Muscle of back (tissue), 13 donors: ENCODE measurements at places on chromosomes 3 and 15.

- no peak for DNase-seq
These were observed 397.6 kb downstream of the TBL1XR1 start for GRCh38 chr3:176799675-176800074.

DNA sequence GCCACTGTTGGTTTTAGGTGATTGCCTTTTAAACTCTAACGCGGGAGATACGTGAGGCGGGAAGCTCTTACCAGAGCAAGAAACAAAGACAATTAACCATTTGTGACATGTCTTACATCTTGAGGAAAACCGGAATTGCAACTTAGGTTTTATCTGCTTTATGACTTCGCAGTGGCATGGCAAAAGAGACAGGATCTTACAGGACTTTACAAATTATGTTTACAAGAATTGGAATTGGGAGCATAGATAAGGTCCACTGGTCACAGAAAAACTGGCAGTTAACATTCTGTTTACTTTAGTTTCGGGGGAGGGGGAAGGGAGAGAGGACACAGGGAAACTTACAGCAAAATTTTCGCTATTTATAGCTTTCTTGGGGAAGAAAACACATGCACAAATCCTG lies 1119.6 kb downstream of the ZPLD1 start:
- no peak for DNase-seq

DNA sequence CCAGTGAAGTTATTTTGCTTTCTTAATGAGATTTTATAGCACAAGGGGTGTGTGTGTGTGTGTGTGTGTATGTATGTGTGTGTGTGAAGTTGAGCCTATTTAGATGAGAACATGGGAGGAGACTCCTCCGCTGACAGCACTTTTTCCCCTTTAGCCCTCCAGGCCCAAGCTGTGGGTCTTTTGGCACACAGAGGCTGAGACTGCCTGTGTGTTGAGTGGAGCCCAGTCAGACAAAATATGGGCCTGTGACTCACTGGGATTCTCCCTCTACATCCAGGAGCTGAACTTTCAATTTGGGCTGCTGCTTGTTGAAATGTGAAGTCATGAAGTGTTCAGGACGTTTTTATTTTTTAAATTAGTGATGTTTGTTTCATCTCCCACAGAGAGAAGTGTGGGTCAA lies 108.0 kb downstream of the MFSD1 start:
- peak; percentile 11 for DNase-seq

DNA sequence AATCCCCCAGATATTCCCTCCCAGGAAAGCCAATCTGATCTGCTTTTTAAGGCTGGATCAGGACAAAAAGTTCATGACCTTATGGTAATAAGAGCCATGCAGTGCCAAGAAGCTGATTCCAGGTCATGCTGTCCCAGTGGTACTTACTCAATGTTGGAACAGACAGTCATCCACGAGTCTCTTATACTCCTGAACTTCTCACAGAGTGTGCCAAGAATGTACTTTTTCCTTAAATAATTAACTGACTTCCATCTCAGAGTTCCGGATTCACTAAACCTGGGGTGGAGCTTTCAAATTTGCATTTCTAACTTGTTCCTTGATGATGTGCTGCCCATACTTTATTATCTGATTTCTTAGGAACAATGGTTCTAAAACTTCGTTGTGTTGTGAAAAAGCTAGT lies 3.4 kb upstream of the P3H2 start:
- no peak for DNase-seq

DNA sequence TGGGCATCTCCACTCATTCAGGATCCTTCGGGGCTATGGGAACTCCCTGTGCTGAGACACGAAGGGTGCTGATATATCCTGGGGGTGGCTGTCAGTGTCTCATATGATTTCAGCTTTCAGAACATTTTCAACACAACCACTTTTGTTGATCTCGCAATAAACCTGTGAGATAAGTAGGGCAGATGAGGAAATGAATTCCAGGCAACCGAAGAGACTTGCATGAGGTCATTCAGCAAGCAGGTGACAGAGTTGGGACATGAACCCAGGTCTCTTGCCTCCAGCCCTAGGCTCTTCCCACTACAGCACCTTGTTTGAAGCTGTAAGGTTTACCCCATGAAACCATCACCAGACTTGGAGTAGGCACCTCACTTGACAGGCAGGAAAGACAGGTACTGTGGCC lies 16.6 kb downstream of the DUOX1 start:
- no peak for DNase-seq

GRCh38 chr15:56242576-56243162 lies 1.0 kb downstream of the RFX7 start:
- DNase-seq, result no peak

DNA sequence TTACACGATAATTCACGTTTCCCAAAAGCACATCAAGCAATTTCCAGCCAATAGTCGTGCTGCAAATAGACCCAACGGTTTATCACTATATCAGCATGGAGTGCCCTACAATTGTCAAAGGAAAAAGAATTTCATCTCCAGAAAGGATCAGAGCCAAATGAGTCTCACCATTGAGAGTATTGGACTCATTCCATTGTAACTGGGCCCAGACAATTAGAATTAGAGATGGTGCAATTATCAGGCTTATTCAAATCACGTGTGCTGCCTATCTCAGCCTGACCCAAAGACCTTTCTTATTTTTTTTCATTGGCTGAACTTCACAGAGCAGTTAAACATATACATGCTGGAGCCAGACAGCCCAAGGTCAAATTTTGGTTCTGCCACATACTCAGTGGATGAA lies 87.0 kb upstream of the LRTM1 start:
- DNase-seq, result no peak

- DNase-seq, result peak; percentile 63
These were observed 265.8 kb downstream of the TAFA4 start for GRCh38 chr3:68666429-68667136.

DNA sequence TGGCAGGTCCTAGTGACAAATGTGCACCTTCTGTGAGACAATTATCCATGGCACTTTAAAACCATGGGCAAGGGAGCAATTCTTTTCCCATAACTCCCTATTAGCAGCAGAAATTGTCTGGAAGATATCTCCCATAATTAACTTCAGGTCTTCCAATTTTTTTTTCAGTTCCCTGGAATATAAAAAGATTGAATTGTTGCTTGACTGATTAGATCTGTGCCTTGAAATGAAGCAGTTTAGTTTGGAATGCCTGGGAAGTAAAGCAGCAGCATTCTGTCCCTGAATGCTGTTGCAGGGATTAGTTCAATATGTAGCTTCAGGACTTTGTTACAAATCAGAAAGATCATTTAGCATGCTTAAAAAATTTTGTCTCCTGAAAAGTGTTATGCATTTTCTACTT lies 137.0 kb upstream of the GOLGA6L4 start:
- DNase-seq, result no peak

DNA sequence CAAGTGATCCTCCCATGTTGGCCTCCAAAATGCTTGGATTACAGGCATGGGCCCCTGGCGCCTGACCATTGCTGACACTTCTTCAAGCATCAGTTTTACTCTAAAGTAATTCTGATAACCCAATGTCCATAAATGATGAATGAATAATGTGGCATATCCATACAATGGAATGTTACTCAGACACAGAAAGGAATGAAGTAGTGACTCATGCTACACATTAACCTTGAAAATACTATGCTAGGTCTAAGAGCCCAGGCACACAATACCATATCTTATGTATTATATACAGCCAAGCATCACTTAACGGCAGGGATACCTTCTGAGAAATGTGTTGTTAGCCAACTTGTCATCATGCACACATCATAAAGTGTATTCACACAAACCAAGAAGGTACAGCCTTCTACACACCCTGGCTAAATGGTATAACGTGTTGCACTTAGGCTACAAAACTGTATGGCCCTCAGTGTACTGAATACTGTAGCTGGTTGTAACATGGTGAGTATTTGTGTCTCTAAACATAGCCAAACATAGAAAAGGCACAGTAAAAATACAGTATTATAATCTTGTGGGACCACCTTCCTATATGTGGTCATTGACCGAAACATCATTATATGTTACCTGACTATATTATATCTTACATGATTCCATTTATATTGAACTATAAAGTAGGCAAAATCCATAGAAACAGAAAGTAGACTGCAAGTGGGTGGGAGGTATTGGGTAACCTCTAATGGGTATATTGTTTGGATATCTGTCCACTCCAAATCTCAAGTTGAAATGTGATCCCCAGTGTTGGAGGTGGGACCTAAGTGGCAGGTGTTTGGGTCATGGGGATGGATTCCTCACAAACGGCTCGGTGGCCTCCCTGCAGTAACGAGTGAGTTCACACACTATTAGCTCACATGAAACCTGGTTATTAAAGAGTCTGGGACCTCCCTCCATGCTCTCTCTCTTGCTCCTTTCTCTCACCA lies 31.4 kb downstream of the MKRN2 start:
- peak; percentile 22 for DNase-seq
